Activated T-helper 1 cell treated with anti-CD3 and anti-CD28 coated beads, Interleukin-12 subunit alpha, Interleukin-12 subunit beta, Interleukin-2, Interleukin-4 antibody, amounts not matched to agents 30 ng/mL and 10 ng/mL and 1 ng/mL, durations not matched to agents 14 hours and 24 hours and 36 hours (primary cell): ENCODE measurements at places on chromosomes 5 and 9. TPM values are rescaled to one million over a fixed set of nuclear protein-coding genes. Genes with fewer than 3 reads are reported as not detected.
A peak's percentile ranks its signal among the peaks of the same experiment; 100 is the strongest.

TMEM174 gene
- total RNA-seq, result not detected in 2 replicates

GNA14 gene
- not detected in 2 replicates for total RNA-seq

- H3K27me3 ChIP-seq, result no peaks in the 10 kb centered on the region
- H3K4me3 ChIP-seq, result no peak overlapping the region
- no peak for DNase-seq
- no peak overlapping the region for H3K27ac ChIP-seq
- no peaks in the 10 kb centered on the region for H3K4me1 ChIP-seq
- H3K36me3 ChIP-seq, result no peaks in the 10 kb centered on the region
Observed at GRCh38 chr9:11149065-11149464, 536.3 kb upstream of the PTPRD start.

ECM2 gene
- not detected in 2 replicates for total RNA-seq

DNA sequence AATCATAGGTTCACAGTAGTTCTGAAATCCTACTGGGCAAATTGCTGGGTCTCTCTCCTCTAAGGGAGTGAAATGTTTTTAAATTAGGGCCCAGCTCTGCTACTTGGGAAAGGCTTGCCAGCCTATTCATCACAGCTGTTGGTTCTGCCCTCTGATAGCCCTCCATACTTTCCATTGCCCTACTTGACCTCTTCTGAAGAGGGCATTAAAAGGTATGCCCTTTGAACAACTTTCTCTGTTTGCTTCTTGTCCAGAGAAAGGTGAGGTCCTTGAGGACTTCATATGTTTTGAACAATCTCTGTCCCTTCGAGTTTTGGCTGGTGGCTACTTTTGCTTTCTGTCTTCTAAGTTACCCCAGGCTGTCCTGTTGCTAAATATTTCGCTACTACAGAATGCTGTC, 62.3 kb upstream of the JAK2 start:
- no peaks in the 10 kb centered on the region for H3K27me3 ChIP-seq
- no peak for DNase-seq
- peaks cover 13% of the 10 kb centered on the region for H3K36me3 ChIP-seq
- no peak overlapping the region for H3K4me3 ChIP-seq
- peaks cover 30% of the 10 kb centered on the region for H3K4me1 ChIP-seq

DNA sequence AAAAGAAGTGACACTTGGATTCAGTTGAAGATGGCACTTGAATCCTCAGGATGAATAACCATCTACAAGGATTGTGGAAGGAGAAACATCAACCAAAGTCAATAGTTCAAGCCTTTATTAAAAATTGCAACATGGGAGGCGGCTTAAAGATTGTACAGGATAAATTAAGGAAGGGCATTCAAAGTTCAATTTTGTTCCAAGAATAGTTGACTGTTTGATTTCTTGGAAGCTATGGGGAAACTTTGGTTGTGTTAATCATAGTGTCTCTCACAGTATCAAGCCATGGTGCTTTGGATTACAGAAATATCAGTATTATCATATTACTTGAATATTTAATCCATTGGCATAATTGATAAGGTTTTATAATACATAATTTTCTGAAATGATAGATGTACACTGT, 1844.3 kb downstream of the MAT2B start:
- DNase-seq, result no peak
- H3K27ac ChIP-seq, result no peak overlapping the region
- no peaks in the 10 kb centered on the region for H3K27me3 ChIP-seq
- no peaks in the 10 kb centered on the region for H3K36me3 ChIP-seq

F2RL1 gene
- total RNA-seq, result 0.26 and 0.32 TPM in 2 replicates

DNA sequence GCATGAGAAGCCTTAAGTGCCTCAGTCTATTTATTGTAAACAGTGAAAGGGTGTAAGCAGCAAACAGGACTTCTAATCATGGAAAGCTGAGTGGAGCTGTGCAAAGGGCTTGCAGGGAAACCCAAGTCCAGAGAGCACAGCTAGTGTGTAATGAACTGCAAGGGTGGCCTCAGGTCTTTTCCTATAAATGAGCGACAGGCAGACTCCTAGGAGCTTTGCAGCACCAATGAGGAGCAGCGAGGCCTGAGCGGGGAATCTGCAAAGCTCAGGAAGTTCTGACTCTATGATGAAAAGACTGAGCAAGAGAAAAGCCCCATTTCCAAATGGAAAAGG, 250.1 kb upstream of the MAP3K1 start:
- no peak overlapping the region for H3K27ac ChIP-seq
- no peak for DNase-seq
- no peak overlapping the region for H3K4me3 ChIP-seq

- peaks cover 72% of the 10 kb centered on the region for H3K4me1 ChIP-seq
- H3K27me3 ChIP-seq, result peaks cover 2% of the 10 kb centered on the region
- H3K36me3 ChIP-seq, result peaks cover 8% of the 10 kb centered on the region
- peak; percentile 70 for DNase-seq
- H3K4me3 ChIP-seq, result peak overlapping the region; percentile 69
Observed at GRCh38 chr9:70563431-70564204, 149.2 kb upstream of the KLF9 start.

GRCh38 chr5:66066826-66067225, 77.3 kb upstream of the SREK1 start:
- no peak overlapping the region for H3K4me3 ChIP-seq
- peaks cover 2% of the 10 kb centered on the region for H3K4me1 ChIP-seq
- no peak for DNase-seq
- H3K27ac ChIP-seq, result no peak overlapping the region
- H3K27me3 ChIP-seq, result no peaks in the 10 kb centered on the region
- peaks cover 26% of the 10 kb centered on the region for H3K36me3 ChIP-seq

- no peaks in the 10 kb centered on the region for H3K4me1 ChIP-seq
- H3K27me3 ChIP-seq, result no peaks in the 10 kb centered on the region
- DNase-seq, result no peak
Observed at GRCh38 chr9:73782166-73782565, 630.5 kb downstream of the ANXA1 start.

DNA sequence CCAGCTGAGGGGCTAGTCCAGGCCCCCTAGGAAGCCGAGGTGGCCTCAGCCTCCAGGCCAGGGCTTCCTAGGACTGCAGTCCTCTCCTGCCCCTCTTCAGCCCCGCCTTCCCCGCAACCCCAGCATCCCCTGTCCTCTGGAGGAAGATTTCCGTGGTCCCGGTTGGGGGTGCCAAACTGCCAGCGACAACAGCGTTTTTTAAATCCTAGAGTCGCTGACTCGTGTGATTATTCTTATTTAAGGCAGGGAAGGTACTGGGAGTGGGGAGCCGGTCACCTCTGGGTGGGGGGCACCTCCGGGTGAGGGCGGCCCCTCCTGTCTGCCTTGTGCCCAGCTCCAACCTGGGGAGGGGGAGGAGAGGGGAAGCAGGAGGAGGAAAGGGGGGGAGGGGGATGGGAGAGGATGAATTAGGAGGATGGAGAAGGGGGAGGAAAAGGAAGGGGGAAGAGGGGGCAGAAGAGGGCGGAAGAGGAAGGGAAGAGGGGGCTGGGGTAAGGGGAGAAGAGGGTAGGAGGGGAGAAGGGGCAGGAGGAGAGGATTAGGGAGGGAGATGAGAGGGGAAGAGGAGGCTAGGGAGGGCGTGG, 173.1 kb upstream of the IER5L start:
- H3K27me3 ChIP-seq, result peaks cover 14% of the 10 kb centered on the region
- H3K4me1 ChIP-seq, result peaks cover 6% of the 10 kb centered on the region
- H3K4me3 ChIP-seq, result no peak overlapping the region
- H3K27ac ChIP-seq, result no peak overlapping the region
- no peaks in the 10 kb centered on the region for H3K36me3 ChIP-seq

- DNase-seq, result no peak
- H3K4me1 ChIP-seq, result no peaks in the 10 kb centered on the region
- no peak overlapping the region for H3K4me3 ChIP-seq
- H3K27me3 ChIP-seq, result peaks cover 5% of the 10 kb centered on the region
- H3K36me3 ChIP-seq, result no peaks in the 10 kb centered on the region
Observed at GRCh38 chr5:56725711-56726411, 89.5 kb upstream of the MAP3K1 start.

DNA sequence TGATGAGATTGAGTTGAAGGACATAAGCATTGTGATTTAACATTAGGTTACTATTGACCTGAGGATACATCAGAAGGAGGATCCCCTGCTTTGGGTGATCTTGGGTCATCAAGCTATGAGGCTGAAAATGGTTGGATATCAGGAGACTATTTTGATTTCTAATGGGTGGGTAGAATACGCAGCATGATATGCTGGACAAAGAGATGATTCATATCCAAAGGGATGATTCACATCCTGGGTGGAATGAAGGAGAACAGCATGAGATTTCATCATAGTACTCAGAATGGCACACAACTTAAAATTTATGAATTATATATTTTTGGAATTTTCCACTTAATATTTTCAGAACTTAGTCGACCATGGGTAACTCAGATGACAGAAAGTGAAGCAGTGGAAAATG, 1759.5 kb upstream of the C9orf72 start:
- H3K27me3 ChIP-seq, result no peaks in the 10 kb centered on the region
- H3K4me1 ChIP-seq, result no peaks in the 10 kb centered on the region
- no peaks in the 10 kb centered on the region for H3K36me3 ChIP-seq
- no peak overlapping the region for H3K4me3 ChIP-seq
- H3K27ac ChIP-seq, result no peak overlapping the region
- no peak for DNase-seq

PCDHGB5 gene
- total RNA-seq, result 0.56 and 0.83 TPM in 2 replicates

FGF18 gene
- 0.17 and 0.21 TPM in 2 replicates for total RNA-seq

FGFR4 gene
- 1.2 and 1.4 TPM in 2 replicates for total RNA-seq

ZNF474 gene
- total RNA-seq, result not detected in 2 replicates

- H3K4me3 ChIP-seq, result no peak overlapping the region
- H3K27me3 ChIP-seq, result peaks cover 10% of the 10 kb centered on the region
- DNase-seq, result no peak
- H3K4me1 ChIP-seq, result no peaks in the 10 kb centered on the region
- H3K27ac ChIP-seq, result no peak overlapping the region
Observed at GRCh38 chr9:131013771-131014676, 5.0 kb downstream of the LAMC3 start.

DNA sequence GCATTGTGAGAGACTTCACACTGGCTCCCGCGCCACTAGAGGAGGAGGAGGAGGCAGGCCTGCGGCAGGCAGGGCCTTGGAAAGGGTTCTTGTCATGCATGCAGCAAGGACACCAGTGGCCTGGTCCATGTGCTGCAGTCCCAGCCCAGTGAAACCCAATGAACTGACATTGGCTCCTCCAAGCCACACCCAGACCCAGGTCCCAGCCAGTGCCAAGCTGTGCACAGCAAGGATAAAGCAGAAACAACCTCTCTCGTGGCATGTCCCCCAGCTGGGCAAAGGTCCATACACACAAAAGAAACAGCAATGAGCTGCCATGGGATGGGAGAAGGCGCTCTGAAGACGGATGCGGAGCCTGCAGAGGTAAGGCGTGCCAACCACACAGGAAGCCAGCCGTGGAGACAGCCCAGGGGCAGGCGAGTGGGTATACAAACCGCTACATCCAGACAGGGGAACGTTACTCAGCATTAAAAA, 89.2 kb downstream of the SEMA4D start:
- H3K4me1 ChIP-seq, result peaks cover 83% of the 10 kb centered on the region
- peak overlapping the region; percentile 96 for H3K27ac ChIP-seq
- DNase-seq, result peak; percentile 61
- no peaks in the 10 kb centered on the region for H3K27me3 ChIP-seq
- peak overlapping the region; percentile 75 for H3K4me3 ChIP-seq

- H3K27me3 ChIP-seq, result peaks cover 1% of the 10 kb centered on the region
- no peaks in the 10 kb centered on the region for H3K36me3 ChIP-seq
- H3K27ac ChIP-seq, result no peak overlapping the region
- no peak overlapping the region for H3K4me3 ChIP-seq
Observed at GRCh38 chr9:7653262-7653661, 146.3 kb downstream of the DMAC1 start.

GPX3 gene
- total RNA-seq, result not detected in 2 replicates

GRCh38 chr9:121698627-121699570, 47.5 kb downstream of the DAB2IP start:
- peaks cover 54% of the 10 kb centered on the region for H3K27me3 ChIP-seq
- peaks cover 6% of the 10 kb centered on the region for H3K4me1 ChIP-seq
- H3K4me3 ChIP-seq, result no peak overlapping the region
- DNase-seq, result peak; percentile 58

FGD3 gene
- total RNA-seq, result 43.9 and 44.0 TPM in 2 replicates

CD180 gene
- total RNA-seq, result 0.54 and 1.4 TPM in 2 replicates

DNA sequence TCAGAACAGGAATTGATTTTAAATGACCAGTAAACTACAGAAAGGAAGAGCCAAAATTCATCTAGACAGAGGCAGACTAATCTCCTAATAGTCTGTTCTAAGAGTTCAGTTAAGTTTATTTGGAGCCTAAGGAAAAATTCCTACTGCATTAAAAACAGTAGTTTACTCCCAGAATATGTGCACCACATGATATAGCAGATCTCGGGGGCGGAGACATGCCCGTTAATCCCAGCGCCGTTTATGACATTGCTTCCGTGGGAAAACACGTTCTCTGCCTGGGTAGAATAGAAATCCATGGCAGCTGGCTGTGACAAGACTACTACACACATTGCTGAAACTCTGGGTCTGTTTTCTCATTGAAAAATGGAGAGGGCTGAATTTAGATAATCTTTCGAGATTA, 11.4 kb downstream of the HABP4 start:
- no peak for DNase-seq
- H3K27ac ChIP-seq, result no peak overlapping the region
- peaks cover 24% of the 10 kb centered on the region for H3K36me3 ChIP-seq
- H3K4me1 ChIP-seq, result peaks cover 9% of the 10 kb centered on the region
- H3K27me3 ChIP-seq, result no peaks in the 10 kb centered on the region

FREM1 gene
- total RNA-seq, result not detected in 2 replicates
